NCI-H1105 (cell line): ENCODE measurements at places on chromosomes 3 and 15.

- DNase-seq: no peak
These were observed 194.1 kb upstream of the ZBTB20 start for GRCh38 chr3:115341208-115341607.

GRCh38 chr15:34818526-34818925 is 23.2 kb upstream of the ACTC1 start:
- no peak for DNase-seq

GRCh38 chr15:44340410-44340809 is 51.9 kb downstream of the GOLM2 start:
- DNase-seq: no peak

- no peak for DNase-seq
These were observed 65.6 kb upstream of the IQSEC1 start for GRCh38 chr3:13138833-13139145.

DNA sequence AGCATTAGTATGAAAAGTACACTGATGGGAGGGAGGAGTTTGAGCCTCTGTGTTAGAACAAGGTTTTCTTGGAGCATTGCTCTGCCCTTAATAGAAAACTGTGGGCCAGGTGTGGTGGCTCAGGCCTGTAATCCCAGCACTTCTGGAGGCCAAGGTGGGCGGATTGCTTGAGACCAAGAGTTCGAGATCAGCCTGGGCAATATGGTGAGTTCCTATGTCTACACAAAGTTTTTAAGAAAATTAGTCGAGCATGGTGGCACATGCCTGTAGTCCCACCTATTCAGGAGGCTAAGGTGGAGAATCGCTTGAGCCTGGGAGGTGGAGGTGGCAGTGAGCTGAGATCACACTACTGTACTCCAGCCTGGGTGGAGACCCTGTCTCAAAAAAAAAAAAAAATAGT is 103.7 kb downstream of the ATP10A start:
- DNase-seq: no peak

GRCh38 chr15:76929011-76929760 is 2.4 kb upstream of the RCN2 start:
- DNase-seq: no peak

DNA sequence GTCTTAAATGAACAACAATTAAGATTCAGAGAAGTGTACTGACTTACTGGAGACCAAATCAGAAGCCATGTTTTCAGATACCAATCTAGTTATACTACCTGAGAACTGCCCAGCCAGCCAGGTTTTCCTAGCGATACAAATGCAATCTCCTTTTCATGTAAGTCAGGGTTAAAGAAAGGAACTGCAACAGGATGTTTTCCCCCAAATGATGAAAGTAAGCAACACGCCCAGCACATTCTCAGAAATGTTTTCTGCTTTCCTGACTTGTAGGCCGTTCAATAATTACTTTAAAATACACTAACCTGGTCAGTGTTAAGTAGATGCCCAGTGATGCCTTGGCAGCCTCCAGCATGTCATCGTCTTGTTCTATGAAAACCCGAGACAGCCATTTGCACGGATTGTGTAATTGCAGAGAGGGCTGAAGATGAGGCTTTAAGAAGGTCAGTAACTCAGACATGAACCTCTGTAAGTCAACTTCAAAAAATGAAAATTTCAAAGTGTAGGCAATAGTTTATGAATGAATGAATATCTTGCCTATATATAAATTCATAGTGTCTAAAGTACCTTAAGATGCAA is 30.3 kb downstream of the LINS1 start:
- no peak for DNase-seq

DNA sequence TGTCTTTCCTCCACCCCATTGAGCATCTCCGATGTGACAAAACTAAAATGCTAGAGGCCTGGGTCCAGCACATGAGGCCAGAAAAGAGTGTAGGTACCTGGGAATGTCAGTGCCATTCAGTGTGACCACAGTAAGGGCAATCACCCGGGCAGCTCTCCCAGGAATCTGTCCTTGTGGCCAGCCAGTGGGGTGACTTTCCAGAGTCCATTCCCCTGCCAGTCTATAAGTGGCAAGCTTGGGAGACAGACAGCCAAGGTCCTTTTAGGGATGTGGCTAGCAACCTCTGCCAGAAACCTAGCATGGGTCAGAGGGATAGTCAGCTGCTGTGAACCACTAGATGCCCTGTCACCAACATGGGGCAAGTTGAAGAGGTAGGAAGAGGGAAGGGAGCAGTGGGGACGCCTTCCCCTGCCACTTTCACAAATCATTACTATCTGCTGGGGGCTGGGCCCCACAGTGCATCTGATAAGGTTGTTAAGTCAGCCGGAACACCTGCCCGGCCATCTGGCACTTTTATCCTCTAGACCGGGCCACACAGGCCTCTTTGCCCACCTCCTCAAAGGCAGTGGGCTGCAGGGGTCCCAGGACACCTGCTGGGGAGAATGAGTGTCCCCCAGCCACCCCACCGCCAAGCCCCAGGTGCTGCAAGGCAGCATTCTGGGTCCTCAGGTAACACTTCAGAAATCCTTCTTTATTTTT is 24.8 kb upstream of the DET1 start:
- DNase-seq: no peak

DNA sequence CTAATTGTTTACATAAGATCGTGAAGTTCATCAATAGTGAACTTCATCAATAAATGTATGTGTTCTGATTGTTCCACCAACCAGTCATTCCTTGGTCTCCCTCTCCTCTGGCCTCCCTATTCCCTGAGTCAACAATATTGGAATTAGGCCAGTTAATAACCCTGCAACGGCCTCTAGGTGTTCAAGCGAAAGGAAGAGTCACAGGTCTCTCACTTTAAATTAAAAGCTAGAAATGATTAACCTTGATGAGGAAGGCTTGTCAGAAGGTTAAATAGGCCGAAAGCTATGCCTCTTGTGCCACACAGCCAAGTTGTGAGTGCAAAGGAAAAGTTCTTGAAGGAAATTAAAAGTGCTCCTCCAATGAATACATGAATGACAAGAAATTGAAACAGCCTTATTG is 89.4 kb upstream of the ACKR4 start:
- DNase-seq: no peak

DNA sequence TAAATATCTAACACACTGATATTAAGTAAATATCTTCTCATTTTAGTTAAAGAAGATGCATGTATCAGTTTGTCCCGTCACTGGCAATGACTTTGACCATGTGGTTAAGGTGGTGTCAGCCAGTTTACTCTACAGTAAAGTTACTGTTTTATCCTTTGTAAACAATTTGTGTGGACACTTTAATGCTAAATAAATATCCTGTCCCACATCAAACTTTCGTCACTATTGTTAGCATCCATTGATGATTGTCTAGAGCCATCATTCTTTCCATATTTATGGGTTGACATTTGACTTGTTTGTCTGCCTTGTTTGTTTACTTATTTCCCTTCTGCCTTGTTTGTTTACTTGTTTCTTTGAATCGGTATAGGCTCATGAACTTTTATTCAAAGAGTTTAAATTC is 11.0 kb upstream of the GPD1L start:
- no peak for DNase-seq

GRCh38 chr3:182821221-182821981 is 28.1 kb downstream of the ATP11B start:
- DNase-seq: no peak

DNA sequence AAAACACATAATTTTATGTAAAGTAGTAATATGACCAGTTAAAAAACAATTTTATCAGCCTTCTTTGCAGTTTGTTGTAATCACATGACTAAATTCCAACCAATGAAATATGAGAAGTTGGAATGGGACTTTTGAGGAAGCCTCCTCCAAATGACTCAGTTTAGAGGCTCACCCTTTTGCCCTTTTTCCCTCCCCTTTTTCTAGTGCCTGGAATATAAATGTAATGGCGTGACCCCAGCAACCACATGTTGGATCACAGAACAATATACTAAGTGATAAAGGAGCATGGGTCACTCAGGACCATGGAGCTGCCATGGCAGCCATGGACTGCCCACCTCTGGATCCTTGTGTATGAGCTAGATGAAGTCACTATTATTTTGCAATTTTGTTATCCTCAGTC is 48.8 kb upstream of the HEG1 start:
- no peak for DNase-seq

GRCh38 chr3:114499976-114500375 is 206.1 kb downstream of the TIGIT start:
- DNase-seq: no peak

DNA sequence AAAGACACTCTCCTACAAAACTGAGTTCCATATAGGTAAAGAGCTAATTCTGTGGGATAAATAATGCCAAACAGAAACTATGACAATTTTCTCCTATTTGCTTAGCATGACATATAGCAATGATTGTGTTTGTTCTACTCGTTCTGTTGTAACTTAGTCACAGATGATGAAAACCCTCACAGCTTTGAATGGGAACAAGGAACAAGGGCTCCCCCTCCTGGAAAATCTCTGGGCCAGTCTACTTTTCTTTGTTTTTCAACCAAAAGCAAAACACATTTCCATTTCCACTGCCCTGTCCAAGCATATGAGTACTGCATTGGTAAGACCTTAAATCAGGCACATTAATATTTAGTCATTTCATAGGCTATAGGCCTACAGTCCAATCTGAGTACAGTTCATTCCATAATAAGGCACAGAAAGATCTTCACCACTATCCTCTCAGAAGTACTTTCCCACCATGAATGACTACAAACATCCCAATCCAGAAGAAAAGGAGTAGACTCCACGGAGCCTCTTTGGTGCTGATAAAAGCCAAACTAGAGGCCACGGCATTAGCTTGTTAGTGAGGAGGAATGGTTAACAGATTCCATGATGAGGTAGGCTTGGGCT is 67.1 kb downstream of the ATP8B4 start:
- DNase-seq: no peak

DNA sequence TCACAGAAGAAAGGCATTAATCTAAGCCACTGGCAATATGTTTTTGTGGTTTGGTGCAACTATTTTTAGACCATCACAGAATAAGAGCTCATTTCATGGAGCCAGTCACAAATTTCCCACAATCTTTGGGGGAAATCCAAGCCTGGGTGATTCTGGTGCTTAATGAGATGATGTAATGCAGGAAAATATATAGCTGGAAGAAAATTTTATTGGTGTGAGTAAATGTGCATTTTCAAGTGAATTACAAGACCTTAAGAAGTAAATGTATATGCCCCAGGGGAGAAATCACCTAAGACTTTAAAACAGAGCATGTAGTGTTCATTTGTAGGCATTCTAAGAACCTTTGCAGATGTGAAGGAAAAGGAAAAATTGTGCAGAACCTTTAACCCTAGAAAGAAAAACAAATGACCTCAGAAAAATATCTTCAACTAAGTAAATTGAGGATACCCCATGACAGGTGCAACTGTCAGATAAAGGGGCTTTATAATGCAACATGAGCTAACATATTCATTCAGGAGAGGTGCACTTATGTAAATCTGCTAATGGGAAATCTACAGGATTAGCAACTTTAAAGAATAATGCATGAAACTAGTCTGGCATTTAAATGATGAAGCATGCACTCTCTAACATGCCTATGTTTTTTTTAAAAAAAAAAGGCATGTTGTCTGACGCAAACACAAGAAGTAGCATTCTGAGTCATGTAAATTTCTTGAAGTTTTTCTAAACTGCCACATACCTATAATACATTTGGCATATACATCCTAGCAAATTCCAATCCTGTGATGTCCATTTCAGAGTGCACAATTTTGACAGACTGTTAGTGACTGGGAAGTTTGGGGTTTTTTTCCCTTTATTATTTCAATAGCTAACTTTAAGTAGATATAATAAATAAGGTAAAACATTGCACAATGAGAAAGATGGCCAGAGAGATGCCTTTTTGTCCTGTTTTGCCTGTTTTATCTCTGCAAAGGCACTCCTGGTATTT is 105.1 kb downstream of the MEX3B start:
- no peak for DNase-seq

- no peak for DNase-seq
These were observed 16.0 kb downstream of the TNK2 start for GRCh38 chr3:195892105-195893043.

DNA sequence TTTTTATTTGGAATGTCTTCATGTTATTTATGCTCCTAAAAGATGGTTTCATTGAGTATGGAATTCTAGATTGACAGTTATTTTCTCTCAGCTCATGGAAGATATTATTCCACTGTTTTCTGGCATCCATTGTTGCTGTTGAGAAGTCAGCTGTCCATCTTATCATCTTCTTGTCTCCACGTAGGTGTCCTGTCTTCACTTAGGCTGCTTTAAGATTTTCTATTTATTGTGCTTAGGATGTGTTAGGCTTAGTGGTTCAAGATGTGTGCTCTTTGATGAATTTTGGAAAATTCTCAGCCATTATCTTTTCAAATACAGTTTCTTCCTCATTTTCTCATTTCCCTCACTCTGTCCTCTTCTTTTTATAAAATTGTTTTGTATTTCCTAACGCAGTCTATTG is 52.0 kb downstream of the SNRK start:
- no peak for DNase-seq

GRCh38 chr3:62723914-62724217 is 151.3 kb downstream of the CADPS start:
- no peak for DNase-seq

DNA sequence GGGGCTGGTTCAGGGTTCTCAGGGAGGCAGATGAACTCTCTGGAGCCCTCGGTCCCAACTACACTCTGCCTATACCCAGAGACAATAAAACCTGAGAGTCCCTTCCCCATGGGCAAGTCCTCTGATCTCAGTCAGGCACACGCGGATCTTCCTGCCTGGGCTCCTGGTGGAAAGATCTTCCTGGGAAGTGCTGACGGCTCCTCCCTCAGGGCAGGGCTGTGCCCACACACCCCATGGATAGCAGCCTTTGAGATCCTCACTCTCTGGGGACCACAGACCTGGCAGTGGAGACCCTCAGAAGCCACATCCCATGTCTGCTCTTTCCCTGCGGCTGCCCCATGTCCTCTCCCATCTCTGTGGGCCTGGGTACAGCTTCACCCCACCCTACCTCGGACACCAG is 10.4 kb downstream of the SH2D7 start:
- no peak for DNase-seq

- no peak for DNase-seq
These were observed 535.1 kb upstream of the NR2F2 start for GRCh38 chr15:95795386-95795785.

DNA sequence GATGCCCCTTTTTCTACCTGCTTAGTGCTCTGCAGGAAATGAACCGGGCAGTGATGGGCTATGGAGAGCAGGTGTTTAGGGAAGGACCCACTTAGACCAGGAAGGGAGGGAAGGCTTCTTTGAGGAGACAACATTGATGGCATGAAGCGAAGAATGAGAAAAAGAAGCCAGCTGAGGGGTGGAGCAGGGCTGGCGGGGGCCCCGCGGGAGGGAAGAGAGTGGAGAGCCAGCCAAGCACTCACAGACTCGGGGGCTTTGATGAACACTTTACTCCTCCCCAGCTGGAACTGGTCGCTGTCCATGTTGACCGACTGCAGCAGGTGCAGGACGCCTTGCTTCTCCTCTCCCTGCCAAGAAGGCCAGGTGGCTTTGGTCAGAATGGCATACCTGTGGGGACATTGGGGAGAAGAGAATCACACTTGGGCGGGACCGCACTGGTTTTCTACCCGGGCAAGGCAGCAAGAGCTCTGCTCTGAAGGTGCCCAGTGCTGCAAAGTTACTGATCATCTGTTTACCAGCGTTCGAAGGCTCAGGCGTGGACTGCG is 28.4 kb upstream of the LDHAL6B start:
- DNase-seq: no peak

- no peak for DNase-seq
These were observed 33.1 kb downstream of the PYGO1 start for GRCh38 chr15:55555089-55555488.
